ENCODE measurements at places on chromosomes 11 and 22.

- no peak for DNase-seq
Measured at GRCh38 chr22:46411347-46411746, 75.8 kb downstream of the TRMU start.

DNA sequence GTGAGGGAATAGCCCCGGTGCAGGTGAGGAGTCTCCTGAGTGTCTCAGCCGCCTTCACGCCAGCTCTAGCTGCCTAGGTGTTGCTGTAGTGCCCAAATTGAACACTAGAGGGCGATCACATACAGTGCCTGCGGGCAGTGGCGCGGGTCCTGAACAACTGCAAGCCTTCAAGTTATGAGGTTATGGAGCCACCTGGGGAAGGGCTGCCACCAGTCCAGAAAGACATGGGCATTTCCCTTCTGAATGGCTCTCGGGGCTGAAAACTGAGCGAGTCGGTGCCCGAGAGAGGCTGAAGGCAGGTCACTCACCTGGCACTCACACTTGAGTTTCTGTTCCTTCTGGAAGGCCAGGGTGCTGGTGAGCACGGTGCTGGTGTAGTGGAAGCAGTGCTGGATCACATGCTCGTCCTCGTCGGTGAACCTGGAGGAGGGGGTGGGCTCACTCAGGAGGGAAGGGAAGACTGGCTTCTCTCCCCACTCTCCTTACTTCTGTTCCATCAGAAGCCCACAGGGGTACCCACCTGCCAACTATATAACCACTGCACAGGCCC, 88.4 kb downstream of the PDE2A start:
- peak; percentile 47 for DNase-seq

DNA sequence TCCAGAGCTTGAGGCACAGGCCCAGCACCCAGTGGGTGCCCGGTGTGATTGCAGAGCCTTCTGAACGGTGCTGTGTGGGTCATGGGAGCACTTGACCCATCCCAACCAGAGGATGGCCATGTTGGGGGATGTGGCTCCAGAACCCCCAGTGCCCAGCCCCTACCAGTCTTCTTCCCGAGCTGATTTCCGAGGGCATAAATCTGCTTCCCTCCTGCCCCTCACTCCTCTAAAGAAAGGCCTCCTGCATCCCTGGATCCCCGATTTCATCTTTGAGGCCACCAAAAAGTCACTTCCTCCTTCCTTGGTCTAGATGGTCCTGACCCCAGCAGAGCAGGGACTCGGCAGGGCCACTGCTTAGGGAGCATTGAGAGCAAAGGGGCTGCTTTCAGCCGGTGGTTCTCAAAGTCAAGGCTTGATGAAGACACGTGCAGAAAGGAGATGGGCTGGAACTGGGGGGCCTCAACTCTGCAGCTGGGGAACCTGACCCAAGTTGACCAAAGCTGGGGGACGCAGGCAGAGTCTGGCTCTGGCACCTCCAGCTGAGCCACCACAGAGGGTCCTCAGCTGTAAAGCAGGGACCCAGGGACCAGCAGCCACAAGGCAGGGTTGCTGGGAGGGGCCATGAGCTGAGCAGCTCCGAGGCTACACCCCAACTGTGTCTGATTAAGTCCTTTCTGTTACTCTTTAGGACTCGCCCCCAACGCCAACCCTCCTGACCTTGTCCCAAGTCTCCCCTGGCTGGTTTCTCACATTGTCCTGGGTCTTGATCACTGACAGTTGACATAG, 56.6 kb downstream of the LINC01488 start:
- no peak for DNase-seq

DNA sequence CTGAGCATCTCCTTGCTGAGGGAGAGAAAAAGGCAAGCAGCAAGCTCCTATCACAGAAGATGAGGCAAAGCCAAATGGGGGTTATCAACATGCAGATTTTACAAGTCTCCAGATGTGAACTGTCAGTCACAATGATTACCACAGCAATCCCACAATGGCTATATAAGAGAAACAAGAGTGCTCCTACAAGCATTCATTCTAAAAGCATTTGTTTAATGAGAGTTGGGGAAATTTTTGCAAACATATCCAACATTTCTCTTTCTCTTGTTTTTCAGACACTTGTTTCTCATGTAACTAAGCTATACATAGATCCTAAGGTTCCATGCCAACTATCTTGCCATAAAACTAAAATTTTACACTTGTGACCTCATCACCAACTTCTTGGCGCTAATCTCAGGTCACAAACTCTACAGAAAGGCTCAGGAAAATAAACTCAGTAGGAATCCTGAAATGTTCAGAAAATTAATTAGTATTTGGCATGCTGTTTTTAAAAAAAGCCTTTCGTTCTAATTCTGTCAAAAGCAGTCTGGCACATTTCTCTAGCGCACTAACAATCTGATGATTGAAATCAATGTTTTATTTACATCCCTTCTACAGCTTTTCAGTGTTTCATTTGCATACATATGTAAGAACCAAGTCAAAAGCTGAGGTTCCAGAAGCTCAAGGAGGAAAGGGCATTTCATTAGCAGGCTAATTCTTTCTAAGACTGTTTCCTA, 199.5 kb downstream of the TTC28 start:
- DNase-seq = no peak

DNA sequence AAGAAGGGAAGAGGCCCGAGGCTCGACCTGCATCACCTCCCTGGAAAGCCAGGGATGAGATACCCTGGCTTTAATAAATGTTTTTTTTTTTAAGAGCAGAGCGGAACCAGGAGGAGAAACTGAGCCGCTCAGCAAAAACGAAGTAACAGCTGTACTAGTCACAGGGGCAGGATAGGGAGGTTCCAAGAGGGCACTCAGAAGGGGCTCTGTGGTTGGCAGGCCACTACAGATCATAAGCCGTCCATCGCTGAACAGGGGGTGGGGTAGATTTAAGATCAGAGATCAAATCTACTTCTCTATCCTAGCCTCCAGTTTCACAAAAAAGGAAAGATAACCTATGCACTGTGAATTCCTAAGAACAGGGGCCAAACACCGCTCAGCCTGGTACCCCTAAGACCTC, 625 bp downstream of the EIF3D start:
- DNase-seq = no peak

- no peak for DNase-seq
Measured at GRCh38 chr11:44773351-44773965, 46.7 kb downstream of the TSPAN18 start.

- DNase-seq = no peak
Measured at GRCh38 chr11:123344790-123345357, 85.2 kb upstream of the GRAMD1B start.

GRCh38 chr22:38180841-38181452, 683 bp downstream of the PLA2G6 start:
- DNase-seq = no peak

DNA sequence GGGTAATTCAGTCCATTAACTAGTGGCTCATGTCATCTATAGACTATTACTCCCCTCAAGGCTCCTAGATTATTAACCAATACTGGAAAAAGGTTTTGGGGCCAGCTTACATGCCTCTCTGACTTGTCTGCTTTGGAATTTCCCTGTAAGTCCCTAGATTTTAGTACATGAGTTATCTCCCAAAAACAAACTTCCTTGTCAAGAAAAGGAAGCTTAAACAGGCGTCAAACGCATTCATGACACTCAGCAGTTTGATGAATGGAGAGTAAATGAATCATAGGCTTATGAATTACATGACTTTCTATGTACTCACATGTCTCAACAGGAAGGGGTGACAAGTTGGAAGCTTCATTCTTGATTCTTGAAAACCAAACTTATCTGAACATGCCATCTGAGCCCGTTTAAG, 70.8 kb downstream of the BLID start:
- no peak for DNase-seq

GRCh38 chr11:20536784-20537183, 62.6 kb upstream of the SLC6A5 start:
- DNase-seq = no peak

- DNase-seq = no peak
Measured at GRCh38 chr11:77233011-77233410, 68.5 kb downstream of the GDPD4 start.

- no peak for DNase-seq
Measured at GRCh38 chr11:2747248-2748027, 47.6 kb upstream of the KCNQ1OT1 start.

- DNase-seq = no peak
Measured at GRCh38 chr11:10042699-10043098, 251.3 kb downstream of the SBF2 start.

- no peak for DNase-seq
Measured at GRCh38 chr22:39292561-39293074, 26.8 kb downstream of the RPL3 start.

DNA sequence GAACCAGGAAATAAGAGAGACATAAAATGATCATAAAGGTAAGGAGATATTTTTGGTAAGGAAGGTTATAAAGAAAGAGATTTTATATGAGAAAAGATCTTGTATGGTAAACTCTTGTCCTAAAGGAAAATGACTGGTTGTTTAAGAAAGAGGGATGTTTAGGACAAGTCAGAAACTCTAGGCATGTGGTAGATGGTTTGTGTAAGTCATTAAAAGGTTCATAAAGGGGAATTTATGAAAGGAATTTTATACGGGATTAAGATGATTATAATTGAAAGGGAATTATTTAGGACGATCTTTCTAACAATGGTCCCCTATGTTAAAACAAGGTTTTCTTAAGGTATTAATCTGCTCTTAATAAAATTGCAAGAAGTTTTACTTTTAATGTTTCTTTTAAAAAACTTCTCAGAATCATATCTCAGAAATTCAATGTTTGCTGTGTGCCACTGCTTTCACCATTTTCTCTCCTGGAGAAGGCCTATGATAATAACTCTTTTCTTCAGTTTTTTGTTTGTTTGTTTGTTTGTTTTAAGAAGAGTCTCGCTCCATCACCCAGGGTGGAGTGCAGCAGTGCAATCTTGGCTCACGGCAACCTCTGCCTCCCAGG, 13.8 kb upstream of the FBLN1 start:
- no peak for DNase-seq

DNA sequence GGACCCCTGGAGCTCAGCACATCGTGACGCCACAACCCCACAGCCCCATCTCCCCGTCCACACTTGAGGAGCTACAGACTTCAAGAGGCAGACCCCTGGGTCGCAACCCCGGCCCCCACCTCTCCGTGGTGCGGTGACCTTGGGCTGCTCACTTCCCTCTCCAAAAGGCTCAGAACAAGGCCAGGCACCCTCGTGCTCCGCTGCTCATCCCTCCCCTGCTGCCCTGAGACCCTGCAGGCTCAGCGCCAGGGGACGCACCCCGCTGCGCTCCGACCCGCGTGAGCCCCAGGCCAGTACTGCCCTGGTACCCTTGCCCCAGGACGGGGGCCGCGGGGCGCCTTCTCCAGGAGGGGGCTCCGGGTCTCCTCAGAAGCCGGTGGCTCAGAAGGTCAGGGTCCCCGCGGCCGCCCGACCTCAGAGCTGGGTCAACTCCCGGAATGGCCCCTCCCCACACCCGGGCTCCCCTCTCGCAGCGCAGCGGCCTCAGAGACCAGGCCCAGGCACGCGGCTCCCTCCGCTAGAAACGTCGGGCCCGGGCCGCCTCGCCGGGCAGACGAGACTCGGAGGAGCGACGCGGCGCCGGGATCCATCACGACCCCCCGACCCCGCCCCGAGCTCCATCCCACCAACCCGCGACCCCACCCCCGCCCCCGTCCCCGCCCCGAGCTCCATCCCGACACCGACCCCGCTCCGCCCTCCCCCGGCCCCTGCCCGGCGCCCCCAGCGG, 563 bp downstream of the GATD1 start:
- no peak for DNase-seq

- DNase-seq = no peak
Measured at GRCh38 chr22:42229455-42230149, 40.9 kb downstream of the TCF20 start.

DNA sequence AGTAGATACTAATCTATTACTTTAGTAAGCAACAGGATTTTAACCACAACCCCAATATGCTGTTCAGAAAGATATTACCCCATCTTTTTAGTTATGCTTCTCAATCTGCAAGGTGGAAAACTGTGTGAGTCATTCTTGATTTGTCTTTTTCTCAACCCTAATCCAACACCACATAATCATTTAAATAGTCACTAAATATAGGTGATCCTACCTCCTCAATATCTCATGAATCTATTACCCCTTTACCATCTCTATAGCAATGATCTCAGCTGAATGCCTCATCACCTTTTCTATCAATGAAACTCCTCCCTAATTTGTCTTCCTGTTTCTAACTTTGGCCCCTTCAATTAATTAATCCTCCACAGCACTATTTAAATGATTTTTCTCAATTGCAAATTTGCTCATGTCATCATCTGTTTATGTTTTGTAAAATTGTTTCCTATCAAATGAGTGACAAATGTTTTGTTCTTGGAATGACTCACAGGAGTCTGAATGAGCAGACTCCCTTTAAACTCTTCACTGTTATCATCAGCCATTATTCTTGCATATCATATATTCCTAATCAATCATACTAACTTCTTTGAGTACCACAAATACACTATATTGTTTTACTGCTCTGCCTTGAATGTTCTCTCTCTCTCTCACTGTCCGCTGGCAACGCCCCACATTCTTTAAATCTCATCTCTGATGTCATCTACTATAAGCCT, 26.1 kb downstream of the SNX19 start:
- no peak for DNase-seq

GRCh38 chr11:47552056-47552565, 821 bp downstream of the CELF1 start:
- no peak for DNase-seq

DNA sequence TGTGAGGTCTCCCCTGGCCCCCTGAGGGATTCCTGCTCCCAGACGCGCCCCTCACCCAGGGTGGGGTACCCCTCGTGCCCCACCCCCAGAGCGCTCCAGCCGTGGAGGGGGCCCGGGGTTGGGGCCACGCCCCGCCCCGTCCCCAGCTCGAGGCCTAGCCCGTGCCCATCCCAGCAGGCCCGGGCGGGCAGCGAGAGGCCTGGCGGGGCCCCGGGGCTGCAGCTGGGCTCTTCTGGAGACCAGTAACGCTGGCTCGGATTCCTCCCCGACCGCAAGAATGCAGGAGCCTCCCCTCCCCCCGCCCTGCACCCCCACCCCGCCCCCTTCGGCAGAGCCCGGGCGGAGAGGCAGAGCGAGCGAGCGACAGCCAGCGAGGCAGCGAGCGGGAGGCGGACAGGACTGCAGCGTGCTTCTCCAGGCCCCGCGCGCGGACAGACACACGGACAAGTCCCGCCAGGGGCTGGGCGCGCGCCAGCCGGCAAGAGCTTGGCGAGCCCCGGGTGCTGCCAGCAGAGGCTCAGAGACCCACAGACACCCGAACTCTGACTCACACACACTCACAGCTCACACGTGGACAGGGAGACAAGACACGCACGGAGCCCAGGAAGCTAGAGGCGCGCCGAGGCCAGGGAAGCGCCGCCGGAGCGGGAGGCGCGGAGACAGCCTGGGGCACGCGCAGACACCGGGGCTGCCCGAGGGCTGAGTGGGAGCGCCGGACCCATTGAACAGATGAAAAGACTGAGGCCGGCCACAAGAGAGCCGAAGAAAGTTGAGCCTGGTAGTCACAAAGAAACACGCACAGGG, 15.2 kb downstream of the BCL9L start:
- no peak for DNase-seq

DNA sequence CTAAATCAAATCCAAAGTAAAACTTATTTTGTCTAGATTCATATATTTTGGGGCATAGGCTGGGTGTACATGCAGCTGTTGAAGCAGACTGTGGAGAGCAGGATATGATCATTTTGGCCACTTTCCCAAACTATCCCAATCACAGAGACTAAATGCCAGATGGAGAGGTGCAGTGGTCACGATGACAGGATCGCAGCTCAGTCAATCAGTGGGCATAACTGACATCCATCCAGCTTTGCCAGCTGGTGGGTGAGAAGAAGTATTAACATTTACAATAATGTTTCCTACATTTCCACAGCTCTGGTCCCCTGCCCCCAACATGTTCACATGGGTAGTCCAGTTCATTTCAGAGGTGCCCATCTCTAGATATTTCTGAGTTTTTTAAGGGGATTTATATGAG, 255.5 kb upstream of the SESN3 start:
- DNase-seq = no peak

GRCh38 chr11:117459979-117460300, 132.3 kb downstream of the CEP164 start:
- DNase-seq = no peak

All from stimulated activated CD4-positive, alpha-beta T cell treated with anti-CD3 and anti-CD28 coated beads, Interleukin-4, amount 100 ng/mL, for 48 hours (primary cell).